ENCODE measurements at places on chromosomes 4 and X.

DNA sequence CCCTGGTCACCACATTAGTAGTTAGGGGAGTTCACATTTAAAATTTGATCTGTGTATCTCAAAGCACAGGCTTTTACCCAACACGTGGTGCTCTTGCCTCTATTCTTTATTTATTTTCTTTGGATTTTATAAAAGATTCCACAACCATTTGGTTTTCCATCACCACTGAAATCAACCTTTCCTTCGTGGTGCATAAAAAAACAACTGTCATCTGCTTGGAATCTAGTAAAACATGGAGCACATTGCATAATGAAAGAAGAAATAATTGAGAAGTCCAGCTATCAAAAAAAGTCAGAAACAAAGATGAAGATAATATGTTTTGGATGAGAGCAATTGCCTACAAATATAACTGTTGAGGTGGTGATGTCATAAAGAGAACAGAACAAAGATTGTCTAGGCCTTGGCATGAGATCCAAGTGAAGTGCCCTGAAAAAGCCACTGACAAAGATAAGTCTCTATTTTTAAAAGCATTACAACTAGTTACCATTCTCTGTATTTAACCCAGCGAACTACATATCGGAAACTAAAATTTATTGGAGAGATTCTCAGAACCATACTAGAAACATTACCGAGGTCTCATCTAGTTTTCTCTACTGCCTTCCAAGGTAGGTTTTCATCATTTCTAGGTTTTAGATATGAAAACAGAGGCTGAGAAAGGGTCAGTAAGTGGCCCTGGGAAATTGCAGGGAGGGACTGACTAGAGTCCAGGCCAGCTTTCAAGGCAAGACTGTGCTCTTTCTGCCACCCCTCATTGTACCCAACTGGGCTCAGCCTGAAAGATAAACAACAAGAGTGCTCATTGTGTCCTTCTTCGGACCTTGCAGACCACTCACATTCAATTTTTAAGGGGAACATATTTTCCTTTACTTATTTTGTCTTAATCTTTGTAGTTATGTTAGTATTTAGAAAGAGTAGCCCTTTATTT lies 127.3 kb downstream of the MAD2L1 start:
- DNase-seq, result no peak

DNA sequence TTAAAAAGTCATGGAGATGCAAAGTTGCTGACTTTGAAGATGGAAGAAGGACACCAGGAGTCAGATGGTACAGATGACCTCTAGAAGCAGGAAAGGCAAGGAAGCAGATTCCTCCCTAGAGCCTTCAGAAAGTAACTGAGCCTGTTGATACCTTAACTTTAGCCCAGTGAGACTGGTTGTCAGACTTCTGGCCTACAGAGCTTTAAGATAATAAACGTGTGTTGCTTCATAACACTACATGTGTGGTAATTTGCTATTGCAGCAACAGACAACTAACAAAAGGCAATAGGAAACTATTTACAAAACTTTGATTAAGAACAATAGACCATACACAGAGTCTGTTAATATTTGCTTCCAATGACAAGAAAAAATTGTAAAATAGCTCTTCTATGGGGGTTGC lies 102.0 kb upstream of the USP38 start:
- DNase-seq, result no peak

GRCh38 chr4:54001668-54002365 lies 62.6 kb downstream of the CHIC2 start:
- DNase-seq, result no peak

- DNase-seq, result no peak
Observed at GRCh38 chrX:40279762-40280161, 182.0 kb upstream of the BCOR start.

DNA sequence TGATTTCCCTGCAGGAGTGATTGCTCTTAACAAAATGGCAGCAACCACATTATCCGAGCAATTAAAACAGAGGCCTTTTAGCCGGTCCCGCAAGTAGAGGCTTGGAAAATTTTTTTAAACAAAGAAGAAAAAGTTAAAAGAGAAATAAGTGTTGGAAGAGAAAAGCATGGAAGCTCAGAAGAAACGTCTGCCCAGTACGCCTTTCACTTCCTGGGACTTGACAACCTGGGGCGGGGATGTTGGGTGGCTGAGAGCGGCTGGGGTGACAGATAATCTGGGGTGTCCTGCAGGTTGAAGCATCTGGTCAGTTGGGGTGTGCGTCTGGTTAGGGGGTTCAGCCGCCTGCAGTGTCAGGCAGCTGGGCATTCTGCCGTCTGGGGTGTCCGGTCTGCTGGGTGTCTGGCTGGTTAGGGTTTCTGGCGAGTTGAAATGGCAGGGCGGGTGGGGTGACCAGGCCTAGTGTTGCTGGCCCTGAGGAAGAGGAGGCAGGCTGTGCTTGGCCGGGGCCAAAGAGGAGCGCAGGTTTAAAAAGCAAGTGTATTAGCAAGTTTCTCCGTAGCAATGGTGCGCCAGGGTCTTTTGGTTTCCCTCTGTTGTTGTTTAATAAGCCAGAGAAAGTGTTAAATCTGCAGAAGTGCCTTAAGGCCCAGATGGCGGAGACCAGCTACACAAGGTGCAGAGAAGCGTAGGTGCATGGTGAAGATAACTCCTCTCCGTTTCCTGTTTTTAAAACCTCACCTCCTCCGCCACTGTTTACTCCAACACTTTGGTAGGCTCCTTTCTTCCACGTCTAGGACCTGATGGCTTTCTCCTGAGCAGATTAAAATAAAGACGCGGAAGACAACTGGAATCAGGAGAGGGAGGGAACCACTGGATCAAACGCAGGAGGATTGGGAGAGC lies 5.6 kb downstream of the HAND2 start:
- no peak for DNase-seq

DNA sequence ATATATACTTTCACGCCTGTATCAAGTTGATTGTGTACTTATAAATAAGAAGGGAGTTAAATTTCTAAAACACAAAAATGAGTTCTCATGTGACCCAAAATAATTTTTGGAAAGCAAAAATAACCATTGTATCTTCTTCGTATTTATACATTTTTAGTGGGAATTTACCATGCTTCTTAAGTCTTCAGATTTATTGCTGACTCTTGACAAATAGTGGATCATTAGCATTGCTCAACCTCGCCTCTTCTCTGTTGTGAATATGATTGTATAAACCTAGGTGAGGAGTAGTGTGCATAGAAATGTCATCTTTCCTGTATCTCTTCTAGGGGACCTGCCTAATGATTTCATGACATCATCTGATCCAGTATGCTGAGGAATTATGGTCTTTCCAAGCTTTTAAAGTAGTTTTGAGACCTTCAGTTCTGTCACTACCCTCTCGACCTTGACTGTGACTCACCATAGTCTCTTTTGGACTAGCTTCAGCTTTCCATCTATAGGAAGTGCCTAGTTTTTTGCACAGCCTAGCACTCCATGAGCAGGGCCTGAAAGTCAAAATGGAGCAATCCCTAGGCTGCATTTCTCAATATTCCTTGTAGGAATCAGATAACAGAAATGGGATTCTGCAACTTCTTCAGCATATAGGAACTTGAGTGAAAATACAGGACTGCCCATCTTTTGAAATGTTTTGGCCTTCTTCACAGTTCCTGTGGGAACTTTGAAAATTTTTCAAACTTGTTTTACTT lies 157.6 kb downstream of the ARX start:
- no peak for DNase-seq

- no peak for DNase-seq
Observed at GRCh38 chr4:18127030-18127429, 105.5 kb upstream of the LCORL start.

DNA sequence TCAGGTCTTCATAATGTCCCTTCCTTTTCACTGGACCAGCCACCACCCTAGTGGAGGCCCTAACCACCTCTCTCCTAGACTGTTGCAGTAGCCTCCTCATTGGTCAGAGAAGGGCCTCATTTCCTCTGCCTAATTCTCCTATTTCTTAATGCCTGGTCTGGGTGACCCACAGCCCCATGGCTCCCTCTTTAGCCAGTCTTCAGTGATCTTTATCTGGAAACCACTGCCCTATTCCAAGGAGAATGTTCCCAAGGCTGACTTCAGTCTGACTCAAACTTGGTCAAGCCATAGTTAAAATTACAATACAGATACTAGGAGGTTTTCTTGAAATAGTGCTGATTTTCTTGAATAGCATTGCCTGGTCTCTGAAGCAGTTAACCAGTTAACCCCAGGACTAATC lies 53.6 kb upstream of the PRPS1 start:
- no peak for DNase-seq

GRCh38 chrX:72125331-72126047 lies 6.2 kb downstream of the RTL5 start:
- no peak for DNase-seq

DNA sequence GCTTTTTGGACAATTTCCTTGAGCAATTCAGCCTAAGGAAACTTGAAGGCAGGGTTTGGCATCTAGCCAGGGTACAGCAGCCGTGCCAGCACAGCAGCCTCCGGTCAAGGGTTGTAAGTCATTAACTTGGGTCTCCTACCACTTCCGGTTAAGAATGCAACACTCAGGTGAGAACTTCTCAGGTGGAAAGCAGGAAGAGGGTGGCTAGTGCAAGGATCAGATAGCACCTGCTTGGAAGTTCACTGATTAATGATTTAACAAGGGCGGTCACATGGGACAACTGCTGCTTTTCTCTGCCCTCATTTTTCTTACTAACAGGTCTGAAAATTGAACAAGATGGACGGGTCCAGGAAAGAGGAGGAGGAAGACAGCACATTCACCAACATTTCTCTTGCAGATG lies 30.1 kb upstream of the SCOC start:
- no peak for DNase-seq

- DNase-seq, result peak; percentile 18
Observed at GRCh38 chr4:2811830-2812611, 19.1 kb downstream of the SH3BP2 start.

All from DMS 273 treated with DMSO at 0.1 percent for 48 hours (cell line).